ENCODE measurements at places on chromosomes 13 and 19. TPM values are rescaled to one million over a fixed set of nuclear protein-coding genes. Genes with fewer than 3 reads are reported as not detected.

MADCAM1 gene
- not detected for total RNA-seq

PLIN5 gene
- 0.40 TPM for total RNA-seq

LCP1 gene
- total RNA-seq, result 5.4 TPM

LRG1 gene
- total RNA-seq, result 0.17 TPM

DNA sequence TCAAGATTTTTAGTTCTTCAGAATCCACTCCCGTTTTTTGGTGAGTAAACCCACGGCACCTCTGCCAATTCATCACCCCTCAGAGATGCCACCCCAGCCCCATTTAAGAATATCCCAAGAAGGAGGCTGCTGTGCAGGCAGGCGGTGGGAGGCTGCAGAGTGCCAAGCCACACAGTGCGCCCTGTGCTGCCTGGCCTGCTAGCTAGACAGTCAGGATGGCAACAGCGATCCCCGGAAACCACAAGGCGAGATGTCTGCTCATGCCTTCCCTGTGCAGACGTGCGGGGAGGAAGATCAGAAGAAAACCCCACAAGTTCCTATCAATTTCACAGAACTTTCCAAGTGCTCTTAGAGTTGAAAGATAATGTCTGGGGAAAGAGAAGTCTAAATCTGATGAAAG is 64.8 kb upstream of the GPR183 start:
- DNase-seq, result no peak

GRCh38 chr13:37666036-37666435 is 67.5 kb upstream of the POSTN start:
- DNase-seq, result no peak

DNA sequence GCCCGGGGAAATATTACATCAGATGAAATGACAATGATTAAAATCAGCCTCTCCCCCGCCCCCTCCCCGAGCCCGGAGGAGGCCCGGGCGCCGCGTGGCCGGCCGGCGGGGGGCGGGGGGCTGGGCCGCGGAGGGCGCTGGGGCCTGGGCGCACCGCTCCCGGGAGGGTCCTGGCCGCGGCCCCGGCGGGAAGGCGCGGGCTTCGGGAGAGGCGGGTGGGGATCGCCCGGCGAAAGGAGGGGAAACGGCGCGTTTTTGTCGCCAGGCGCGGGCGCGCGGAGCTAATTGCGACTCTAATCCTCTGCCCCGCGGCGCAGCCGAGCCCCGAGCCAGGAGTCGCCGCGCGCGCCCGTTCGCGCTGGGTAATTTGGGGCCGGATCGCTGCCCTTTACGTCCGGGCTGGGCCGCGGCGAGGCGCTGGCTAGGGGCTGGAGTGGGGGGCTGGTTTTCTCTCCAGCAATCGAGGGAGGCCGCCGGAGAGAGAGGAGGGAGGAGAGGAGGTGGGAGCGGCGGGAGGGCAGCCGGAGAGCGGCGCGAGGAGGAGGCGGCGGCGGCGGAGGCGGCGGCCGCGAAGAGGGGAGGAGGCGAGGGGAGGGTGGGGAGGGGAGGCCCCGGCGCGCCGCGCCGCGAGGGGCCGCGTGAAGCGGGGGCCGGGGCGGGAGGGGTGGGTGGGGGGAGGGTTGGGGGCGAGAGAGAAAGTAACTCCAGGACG is at the start of gene KCTD15:
KCTD15 (plus strand) TSS at position 707 of the 712 bp plus-strand sequence. CDS start 3,585 bp downstream, outside the sequence.
- DNase-seq, result no peak

DNA sequence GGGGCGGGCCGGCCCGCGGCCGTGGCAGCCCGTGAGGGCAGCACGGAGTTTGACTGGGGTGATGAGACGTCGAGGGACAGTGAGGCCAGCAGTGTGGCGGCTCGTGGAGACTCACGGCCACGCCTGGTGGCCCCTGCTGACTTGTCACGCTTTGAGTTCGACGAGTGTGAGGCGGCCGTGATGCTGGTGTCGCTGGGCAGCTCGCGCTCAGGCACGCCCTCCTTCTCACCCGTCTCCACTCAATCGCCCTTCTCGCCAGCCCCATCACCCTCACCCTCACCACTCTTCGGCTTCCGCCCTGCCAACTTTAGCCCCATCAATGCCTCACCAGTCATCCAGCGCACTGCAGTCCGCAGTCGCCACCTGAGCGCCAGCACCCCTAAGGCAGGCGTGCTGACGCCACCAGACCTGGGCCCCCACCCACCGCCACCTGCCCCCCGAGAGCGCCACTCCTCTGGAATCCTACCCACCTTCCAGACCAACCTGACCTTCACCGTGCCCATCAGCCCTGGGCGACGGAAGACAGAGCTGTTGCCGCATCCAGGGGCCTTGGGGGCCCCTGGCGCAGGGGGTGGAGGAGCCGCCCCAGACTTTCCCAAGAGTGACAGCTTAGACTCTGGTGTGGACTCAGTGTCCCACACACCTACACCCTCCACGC is 4.5 kb downstream of the CIC start:
- DNase-seq, result no peak

DNA sequence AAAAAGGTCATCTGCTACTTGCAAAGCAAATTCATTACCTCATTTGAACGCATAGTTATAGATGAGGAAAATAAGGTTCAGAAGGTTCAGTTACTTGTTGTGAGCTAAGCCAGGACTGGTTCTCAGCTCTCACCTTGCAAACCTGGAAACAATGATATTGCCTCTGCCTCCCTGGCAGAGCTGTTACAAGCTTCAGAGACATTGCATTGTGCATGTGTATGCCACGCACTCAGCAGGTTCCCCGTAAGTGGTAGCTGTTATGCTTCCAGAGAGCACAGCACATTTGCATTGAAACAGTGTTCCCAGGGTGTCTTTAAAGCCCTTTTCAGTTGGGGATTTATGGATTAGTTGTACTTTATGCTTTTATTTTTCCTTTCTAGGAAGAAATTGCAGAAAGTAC is 80.6 kb downstream of the DGKH start:
- no peak for DNase-seq

GRCh38 chr19:15453906-15454860 is 4.4 kb upstream of the WIZ start:
- no peak for DNase-seq

Data from renal cortical epithelial cell (primary cell).